ENCODE measurements at places on chromosomes 6 and 20.

DNA sequence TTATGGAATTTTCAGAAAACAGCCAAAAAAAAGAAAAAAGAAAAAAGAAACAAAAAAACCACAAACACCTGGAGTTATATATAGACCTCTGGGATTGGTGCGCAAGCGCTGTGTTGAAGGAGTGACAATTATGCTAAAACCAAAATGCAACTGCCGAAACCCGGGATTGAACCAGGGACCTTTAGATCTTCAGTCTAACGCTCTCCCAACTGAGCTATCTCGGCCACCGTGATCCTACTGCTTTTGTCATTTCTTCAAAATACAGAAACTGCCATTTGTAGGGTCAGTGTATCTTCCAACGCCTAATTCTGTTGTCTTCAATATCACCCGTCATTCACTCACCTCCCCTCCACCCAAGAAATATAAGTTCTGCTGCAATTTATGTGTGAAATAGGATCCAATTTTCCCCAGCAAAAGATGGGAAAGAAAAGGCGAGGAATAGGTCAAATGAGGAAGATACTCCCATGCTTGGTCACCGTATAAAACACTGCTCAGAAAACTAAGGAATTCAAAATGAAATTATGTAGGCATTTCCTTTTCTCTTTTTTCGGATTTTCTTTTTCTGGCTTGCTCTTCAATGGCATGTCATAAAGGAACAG is 116.0 kb downstream of the TRIM27 start:
- no peak for DNase-seq

DNA sequence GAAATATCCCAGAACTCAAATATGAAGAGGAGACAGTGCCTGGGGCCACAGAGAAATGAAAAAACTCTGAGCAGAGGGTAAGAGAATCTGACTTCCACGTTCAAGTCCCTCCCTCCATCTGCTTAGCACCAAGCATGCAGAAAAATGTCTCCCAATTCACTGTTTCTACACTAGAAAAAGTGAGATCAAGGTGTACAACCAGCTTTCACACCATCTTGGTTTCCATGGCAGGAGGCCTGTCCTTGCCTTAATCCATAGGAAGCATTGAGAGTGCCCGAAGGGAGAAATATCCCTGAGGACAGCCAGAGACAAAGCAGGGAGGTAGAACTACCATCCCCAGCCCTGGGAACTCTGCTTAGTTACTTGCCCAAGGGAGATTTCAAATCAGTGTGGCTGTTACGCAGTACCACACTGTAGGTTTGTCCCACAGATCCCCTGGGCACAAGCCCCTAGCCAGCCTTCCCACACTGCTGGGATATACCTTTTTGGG is 82.9 kb downstream of the SCML4 start:
- DNase-seq = no peak

DNA sequence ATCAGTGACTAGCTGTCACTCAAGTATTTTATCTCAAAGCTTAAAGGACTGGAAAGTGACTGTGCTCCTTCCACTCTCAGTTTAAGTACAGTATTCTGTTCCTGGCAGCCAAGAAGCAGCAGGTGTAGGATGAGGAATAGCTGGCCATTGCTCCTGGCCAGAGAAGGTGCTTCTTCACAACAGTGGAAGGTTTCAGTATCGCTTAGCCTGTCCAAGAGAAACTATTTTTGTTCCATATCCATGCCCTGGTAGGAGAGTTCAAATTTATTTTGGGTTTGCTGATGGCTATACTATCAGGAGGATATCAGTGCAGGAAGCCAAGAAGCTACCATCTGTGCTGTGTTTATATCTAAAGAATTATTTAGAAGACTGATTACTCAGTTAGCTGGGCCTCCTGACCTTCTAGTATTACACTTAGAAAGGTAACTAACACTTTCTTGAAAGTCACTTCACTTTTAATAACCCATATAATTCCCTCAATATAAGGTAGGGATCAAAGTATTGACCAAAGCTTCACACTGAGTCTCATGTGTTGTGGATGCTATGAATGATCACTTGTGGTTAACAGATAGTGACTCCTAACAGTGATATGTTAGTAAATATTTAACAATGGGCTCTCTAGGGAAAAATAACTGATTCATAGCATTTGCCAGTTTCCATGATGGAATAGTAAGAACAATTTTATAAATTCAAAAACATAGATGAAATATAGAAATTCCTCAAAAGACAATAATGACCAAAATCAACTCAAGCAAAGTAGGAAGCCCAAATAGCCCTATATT is 99.9 kb downstream of the AIG1 start:
- DNase-seq = no peak

DNA sequence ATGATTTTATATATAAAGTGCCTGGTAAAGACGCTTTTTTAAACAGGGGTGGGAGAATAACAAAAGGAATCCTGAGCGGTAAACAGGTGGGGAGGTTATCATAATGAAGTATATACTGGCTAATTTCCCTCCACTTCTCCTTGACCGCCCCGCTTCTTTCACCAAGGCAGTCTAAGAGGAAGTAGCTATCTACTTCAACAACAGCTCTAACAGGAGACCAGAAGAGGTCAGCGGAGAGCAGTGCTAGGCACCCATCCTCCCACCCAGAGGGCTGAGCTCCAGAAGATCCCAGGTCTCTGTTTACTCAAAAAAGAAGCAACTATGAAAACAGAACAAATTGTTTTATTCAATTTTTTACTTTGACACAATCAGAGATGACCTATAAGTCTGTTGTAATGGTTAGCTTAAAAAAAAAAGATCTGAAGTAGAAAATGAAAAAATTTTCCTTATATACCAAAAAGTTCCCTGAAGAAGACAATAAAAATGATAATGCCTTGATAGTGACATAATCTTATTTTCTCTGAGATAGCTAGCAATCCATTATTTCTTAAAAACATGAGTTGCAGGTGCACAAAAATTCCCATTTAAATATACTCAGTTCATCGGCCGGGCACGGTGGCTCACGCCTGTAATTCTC is 141.1 kb downstream of the PDSS2 start:
- no peak for DNase-seq

DNA sequence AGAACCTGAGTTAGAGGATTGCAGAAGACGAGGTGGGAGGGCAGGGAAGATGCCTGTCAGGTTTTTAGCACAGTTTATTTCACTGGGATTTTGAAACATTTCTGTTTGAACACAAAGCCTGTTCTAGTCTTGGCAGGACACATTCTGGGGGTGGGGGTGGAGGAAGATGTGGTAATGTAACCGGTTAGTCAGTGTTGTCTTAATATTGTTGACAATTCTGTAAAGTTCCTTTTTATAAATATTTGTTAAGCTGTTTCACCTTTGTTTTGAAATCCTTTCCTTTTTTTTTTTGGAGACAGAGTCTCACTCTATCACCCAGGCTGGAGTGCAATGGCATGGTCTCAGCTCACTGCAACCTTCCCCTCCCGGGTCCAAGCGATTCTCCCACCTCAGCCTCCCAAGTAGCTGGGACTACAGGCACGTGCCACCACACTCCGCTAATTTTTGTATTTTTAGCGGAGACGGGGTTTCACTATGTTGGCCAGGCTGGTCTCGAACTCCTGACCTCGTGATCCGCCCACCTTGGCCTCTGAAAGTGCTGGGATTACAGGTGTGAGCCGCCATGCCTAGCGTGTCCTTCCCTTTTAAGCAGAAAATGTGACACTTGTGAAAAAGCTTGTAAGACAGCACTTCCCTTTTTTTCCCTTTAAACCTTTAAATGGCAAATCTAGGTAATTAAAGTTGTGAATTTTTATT is 20.2 kb downstream of the SLC9A8 start:
- DNase-seq = no peak

- DNase-seq = no peak
These were observed 108.5 kb downstream of the MMS22L start for GRCh38 chr6:97174471-97174870.

DNA sequence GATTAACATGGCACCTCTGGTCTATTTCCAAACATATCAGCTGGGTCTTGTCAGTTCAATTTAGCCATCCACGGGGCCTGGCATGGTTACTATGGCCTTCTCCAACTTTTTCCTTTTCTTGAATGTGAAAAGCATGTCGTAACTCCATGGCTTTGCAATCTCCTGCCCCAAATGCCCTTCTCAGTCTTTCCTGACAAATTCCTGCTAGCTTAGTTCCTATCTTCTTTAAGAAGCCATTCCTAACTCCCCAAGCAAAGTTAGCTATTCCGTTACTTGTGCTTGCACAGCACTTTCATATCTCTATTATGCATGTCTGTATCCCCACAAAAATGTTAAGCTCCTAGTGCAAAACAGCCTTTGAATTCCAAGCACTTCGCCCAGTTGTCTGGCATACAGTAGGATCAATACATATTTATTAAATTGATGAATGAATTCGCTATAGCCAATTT is 105.6 kb downstream of the AIG1 start:
- no peak for DNase-seq

- DNase-seq = no peak
These were observed 53.8 kb downstream of the NCOA6 start for GRCh38 chr20:34771680-34772081.

- no peak for DNase-seq
These were observed 52.6 kb downstream of the HECA start for GRCh38 chr6:139187489-139187888.

DNA sequence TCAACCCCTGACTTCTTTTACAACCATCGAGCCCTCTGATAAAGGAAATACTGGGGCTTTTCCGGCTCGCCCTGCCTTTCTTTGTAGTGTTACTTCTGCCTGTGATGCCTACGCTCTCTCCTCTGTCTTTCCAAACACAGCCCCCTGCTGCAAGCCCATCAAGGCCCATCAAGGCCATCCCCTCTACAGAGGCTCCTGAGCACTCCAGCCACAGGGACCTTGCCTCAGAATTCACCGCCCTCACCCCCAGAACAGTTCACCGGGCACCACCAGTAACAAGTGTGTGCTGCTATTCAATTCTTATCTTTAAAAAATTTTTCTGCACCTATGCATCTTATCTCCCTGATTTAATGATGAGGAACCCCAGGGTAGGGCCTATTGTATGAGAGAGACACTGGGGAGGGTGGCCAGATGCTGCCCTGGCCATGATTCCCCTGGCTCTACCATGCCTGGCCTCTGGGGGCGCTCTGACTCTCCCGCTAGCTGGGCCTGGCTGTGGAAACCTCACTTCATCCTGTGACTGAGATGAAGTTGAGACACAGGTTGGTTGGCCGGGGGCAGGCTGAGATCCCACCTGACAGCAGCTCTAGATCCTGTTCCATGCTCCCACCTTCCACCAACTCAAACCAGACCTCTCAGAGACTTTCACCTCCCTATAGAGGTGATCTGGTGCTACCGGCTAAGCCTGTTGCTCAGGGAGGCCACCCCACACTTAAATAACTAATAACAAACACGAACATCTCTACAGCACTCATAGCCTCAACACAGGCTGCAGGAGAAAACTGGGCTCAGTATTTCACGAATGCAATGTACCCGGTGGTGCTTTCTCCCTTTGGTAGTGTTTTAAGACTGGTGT is 19.2 kb upstream of the GLP1R start:
- peak; percentile 27 for DNase-seq

DNA sequence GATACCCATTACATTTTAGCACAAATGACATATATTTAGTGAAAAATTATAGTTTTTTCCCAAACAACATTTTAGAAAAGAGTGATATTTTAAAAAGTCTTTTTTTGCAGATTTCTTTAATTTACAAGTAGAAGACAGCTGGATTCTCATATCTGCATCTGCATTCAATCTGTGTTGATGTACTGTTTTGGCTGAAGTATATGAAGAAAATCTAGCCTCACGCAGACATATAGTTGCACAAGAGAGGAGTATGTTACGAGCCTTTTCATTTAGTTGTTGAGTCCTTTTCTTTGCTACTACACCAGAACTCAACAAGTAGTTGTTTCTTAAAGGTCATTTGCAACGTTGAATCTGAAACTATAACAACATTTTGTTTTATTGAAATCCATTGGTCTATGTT is 314.3 kb upstream of the SUPT3H start:
- DNase-seq = no peak

DNA sequence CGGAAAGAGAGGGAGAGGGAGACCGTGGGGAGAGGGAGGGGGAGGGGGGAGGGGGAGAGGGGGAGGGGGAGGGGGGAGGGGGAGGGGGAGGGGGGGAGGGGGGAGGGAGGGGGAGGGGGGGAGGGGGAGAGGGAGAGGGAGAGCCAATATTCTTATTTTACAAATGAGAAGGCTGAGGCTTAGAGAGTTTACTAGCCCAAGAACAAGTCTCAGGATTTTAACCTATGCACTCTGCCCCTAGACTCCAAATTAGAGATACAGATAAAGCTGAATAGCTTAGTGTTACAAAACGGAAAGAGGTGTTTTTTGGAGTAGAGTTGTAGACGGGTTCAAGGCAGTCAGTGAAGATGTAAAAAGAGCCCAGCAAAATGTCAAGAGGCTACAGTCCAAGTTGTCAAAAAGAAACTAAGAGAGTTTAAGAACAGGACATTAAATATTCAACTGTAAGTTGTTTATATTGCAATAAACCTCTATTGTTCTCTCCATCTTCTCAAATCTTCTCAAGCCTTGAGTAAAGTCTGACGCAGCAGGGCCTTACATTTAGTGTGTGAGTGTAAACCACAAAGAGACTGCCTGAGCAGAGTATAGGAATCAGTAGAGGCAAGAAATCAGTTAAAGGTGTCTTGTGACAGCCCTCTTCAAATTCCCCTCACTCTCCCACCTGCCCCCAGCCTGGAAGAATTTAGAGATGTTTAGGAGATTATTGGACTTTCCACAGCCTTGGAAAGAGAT is 34.9 kb upstream of the AKIRIN2 start:
- no peak for DNase-seq

GRCh38 chr6:39419607-39420006 is 97.1 kb upstream of the KCNK16 start:
- DNase-seq = no peak

DNA sequence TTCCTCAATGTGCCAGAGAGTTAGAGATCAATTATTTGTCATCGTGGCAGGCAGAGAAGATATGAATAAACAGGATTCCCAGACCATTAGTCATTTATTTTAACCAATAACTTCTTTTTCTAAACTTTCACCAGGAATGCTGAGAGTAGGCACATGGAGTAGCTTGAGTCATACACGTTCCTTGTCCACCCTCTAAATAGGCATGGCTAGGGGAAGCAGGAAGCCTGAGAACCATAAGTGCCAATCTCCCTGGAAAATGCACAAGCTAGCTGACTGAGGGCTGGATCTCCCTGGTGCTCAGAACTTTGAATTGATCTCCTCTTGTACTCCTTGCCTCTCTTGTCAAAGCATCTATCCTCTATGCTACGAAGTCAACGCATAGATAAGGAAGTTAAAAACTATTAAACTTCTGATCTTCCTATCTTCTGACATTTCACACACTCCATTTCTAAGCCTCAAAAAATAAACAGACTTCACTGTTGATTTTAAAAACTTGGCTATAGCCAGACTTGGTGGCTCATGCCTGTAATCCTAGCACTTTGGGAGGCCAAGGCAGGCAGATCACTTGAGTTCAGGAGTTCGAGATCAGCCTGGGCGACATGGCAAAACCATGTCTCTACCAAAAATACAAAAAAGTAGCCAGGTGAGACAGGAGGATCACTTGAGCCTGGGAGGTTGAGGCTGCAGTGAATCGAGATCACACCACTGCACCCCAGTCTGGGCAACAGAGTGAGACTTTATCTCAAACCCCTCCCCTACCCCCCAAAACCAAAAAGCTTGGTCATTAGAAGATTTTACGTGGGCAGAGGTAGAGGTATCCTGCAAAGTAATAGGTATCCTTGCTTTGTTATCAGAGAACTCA is 11.8 kb downstream of the ADTRP start:
- no peak for DNase-seq

All from stimulated activated CD8-positive, alpha-beta memory T cell treated with anti-CD3 and anti-CD28 coated beads, Interleukin-15, amount 100 ng/mL, for 24 hours (primary cell).